ENCODE measurements at places on chromosomes 6 and 20. TPM values are rescaled to one million over a fixed set of nuclear protein-coding genes. Genes with fewer than 3 reads are reported as not detected.

GTSF1L gene
- total RNA-seq: not detected

GSTA3 gene
- not detected for total RNA-seq

TULP4 gene
- total RNA-seq: 51.9 TPM

CLPSL2 gene
- total RNA-seq: not detected

ENPP4 gene
- total RNA-seq: under 0.01 TPM

MAP7 gene
- total RNA-seq: 0.36 TPM

CCM2L gene
- total RNA-seq: not detected

HCRTR2 gene
- total RNA-seq: not detected

SUMO4 gene
- total RNA-seq: 2.2 TPM

SPATA25 gene
- total RNA-seq: not detected

ANKRD66 gene
- total RNA-seq: not detected

IRAK1BP1 gene
- 1.9 TPM for total RNA-seq

IFT52 gene
- total RNA-seq: 55.6 TPM

TPBG gene
- total RNA-seq: 20.0 TPM

HECA gene
- total RNA-seq: 4.3 TPM

RAET1E gene
- total RNA-seq: not detected

PI3 gene
- not detected for total RNA-seq

SNX14 gene
- 116 TPM for total RNA-seq
